ENCODE measurements at places on chromosomes 7 and 10. TPM values are rescaled to one million over a fixed set of nuclear protein-coding genes. Genes with fewer than 3 reads are reported as not detected.

Gene CFTR
- 0.53 TPM for total RNA-seq

Gene MUC3A
- total RNA-seq = not detected

Gene EMX2
- not detected for total RNA-seq

DNA sequence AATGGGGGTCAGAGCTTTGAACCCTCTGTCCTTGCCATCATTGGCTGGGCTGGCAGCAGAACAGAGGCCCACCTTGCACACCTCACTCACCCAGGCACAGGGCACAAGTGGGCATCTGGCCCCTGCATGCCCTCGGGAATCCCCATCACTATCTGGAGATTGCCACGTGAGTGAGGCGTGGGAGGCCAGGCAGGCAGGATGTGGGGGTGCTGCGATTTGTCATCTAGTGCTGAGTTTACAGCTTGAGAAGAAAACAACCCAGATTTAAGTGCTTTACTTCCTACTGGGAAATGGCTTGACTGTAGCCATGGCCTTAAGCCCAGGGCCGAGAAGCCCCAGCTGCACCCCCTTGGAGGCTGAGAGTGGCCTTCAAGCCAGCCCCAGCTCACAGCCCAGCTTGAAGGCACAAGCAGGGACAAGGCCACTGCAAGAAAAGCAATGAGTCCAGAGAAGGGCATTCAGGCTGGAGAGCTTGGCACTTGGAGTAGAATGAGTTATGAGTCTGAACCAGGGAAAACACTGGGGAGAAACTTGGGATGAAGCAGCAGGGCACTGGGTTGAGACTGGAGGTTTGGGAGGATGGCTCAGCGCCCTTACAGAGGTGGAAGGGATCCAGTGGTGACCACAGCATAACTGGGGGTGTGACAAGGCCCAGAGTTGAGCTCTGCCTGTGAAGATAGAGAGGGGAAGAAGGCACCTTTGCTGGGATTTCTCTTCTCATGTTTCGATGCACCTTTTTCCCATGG lies 123.0 kb downstream of the CXCL12 start:
- no peaks in the 10 kb centered on the region for H3K4me1 ChIP-seq
- no peak for DNase-seq
- H3K4me3 ChIP-seq = no peak overlapping the region
- no peak overlapping the region for H3K27ac ChIP-seq
- peaks cover 14% of the 10 kb centered on the region for H3K27me3 ChIP-seq

- H3K27me3 ChIP-seq = no peaks in the 10 kb centered on the region
- H3K27ac ChIP-seq = no peak overlapping the region
- no peak overlapping the region for H3K4me3 ChIP-seq
- H3K36me3 ChIP-seq = no peaks in the 10 kb centered on the region
- H3K4me1 ChIP-seq = no peaks in the 10 kb centered on the region
Observed at GRCh38 chr10:48192881-48193450, 81.5 kb downstream of the FRMPD2 start.

DNA sequence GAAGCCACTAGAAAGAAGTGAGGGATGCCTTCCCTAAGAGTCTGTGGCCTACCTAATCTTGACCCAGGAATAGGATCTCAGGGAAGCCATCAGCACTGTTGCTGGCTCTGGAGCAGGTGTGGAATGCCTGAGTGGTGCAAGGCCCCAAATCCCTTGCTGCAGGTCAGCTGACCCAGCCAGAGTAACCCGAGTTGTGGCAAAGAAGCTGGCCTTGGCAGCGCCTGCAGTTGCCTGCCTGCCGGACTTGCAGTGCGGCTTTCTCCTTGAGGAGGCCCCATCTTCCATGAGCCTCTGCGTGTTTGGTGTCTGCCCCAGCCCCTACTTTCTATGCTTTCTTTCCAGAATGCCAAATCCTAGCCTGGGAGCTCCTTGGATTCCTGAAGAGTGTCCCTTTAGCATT lies 5.8 kb downstream of the KIAA1217 start:
- no peak overlapping the region for H3K27ac ChIP-seq
- H3K36me3 ChIP-seq = no peaks in the 10 kb centered on the region
- no peak overlapping the region for H3K4me3 ChIP-seq
- no peak for DNase-seq

DNA sequence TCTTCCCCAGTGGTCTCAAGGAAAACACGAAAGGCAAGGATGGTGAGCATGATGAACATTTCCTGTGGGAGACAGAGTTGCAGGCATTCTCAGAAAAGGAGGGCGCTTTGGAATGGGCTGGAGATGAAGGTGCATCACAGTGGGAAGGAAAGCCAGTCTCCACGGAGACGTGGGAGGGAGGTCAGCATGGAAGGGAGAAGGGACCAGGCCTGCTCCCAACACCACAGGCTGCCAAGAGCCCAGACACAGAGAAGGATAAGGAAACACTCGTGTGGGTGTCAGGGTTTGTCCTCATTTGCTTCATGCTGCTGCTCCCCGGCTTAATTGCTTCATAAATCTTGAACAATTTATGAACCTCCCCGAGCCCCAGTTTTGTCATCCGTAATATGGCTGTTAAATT lies 231.5 kb upstream of the ZNF32 start:
- no peaks in the 10 kb centered on the region for H3K4me1 ChIP-seq
- H3K27me3 ChIP-seq = peaks cover 15% of the 10 kb centered on the region
- no peak for DNase-seq
- H3K36me3 ChIP-seq = no peaks in the 10 kb centered on the region
- H3K27ac ChIP-seq = no peak overlapping the region

DNA sequence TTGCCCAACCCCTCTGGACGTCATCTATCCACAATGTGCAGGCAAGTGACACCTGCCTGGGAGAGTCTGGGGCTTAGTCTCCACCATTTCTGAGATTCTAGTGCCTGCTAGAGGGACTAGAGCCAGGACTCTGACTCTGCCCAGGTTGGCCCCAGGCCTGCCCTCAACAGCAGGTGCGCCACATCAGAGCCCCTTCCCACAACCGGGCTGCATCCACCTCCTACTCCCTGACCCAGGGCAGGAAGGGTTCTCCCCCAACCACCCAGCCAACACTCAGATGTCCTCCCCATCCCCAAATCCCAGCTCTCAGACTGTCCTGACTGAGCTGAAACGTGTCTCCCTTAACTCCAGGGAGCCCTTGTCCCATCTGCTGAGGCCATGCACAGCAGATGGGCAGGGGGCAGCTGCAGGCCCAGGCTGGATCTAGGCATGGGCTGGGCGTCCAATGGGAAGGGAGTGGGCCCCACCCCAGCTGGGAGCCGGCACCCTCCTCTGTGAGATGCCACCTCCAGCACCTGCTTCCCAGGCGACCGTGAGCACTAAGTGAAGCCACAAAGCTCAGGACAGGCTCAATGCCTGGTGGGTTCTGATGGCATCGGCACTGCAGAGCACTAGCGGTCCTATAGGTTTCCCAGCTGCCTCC lies 49.2 kb downstream of the RASGEF1A start:
- no peak overlapping the region for H3K4me3 ChIP-seq
- H3K4me1 ChIP-seq = peaks cover 13% of the 10 kb centered on the region
- H3K27me3 ChIP-seq = peaks cover 13% of the 10 kb centered on the region

DNA sequence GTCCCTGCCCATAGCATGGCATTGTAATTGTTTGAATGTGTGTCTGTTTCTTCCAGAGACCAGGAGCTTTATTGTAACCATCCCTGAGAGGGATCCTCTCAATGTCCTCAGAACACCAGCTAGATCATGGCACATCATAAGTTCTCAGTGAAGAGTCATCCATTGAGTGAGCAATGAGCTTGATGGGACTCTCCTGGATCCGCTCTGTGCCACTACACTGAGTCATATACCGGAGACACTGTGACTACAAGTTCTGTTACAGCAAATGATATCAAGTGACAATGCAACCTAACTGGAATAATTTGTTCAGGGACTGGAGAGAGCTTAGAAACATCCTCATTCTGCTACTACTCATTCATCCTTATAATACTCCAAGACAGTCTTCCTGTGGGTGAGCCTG lies 25.1 kb downstream of the MRPS24 start:
- no peak for DNase-seq
- H3K36me3 ChIP-seq = no peaks in the 10 kb centered on the region
- no peaks in the 10 kb centered on the region for H3K27me3 ChIP-seq
- H3K4me1 ChIP-seq = no peaks in the 10 kb centered on the region
- H3K4me3 ChIP-seq = no peak overlapping the region

DNA sequence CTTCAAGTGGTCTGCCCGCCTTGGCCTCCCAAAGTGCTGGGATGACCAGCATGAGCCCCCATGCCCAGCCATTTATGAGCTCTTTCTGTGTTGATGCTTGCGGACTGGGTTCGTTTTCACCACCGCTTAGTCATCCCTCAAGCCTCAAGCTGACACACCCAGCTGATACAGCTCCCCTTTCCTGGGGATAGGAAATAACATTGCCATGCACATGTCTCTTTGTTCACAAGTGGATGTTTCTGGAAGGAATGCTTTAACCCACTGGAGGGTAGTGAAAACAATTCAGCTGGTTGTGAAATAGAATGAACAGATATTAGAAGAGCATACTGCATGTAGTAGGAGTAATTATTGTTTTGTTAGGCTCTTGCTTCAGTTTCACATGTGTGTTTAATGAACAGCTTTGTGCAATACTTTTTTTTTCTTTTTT lies 8.5 kb upstream of the METTL27 start:
- no peak overlapping the region for H3K27ac ChIP-seq
- H3K27me3 ChIP-seq = peaks cover 30% of the 10 kb centered on the region
- no peak overlapping the region for H3K4me3 ChIP-seq

- peaks cover 4% of the 10 kb centered on the region for H3K4me1 ChIP-seq
- no peaks in the 10 kb centered on the region for H3K27me3 ChIP-seq
- H3K4me3 ChIP-seq = no peak overlapping the region
- H3K36me3 ChIP-seq = no peaks in the 10 kb centered on the region
- no peak overlapping the region for H3K27ac ChIP-seq
- peak; percentile 2 for DNase-seq
Observed at GRCh38 chr7:27899601-27900000, 159.6 kb downstream of the TAX1BP1 start.

DNA sequence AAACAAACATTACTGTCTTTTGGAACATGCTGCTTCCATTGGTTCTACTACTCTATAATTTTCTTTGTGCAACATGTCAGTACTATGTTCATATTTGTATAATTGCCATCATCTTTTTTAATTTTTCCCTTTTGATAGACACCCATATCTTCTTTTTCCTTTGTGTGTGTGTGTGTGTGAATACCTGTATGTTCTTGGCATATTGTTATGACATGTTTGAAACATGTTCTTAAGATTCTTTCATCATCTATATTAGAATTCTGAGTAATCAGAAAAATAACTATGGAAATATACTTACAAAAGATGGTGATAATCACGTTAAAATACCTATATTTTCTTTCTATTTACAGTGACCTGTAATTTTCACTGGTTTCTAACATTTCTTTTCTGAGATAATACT lies 3.5 kb upstream of the CDK6 start:
- H3K36me3 ChIP-seq = no peaks in the 10 kb centered on the region
- peaks cover 11% of the 10 kb centered on the region for H3K4me1 ChIP-seq
- H3K27ac ChIP-seq = no peak overlapping the region
- no peak overlapping the region for H3K4me3 ChIP-seq
- H3K27me3 ChIP-seq = no peaks in the 10 kb centered on the region

DNA sequence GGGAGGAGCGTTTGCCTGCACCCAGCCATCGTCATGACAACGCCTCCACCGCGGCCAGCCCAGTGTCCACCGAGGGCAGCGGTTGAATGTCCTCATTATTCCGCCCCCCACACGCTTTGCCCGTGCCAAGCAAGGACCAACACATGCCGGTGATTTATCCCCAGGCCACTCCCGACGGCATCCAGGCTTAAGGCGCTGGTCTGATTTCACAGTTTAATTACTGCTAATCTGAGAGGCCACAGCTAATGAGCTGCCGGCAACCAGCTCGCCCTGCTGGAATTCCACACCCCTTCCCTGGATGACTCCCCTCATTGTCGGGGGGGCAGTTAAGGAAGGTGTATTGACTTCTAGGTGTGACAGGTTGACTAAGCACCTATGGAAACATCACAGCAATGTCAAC lies 432.3 kb downstream of the DNAJB6 start:
- peaks cover 36% of the 10 kb centered on the region for H3K27me3 ChIP-seq
- no peak overlapping the region for H3K4me3 ChIP-seq
- DNase-seq = no peak
- H3K4me1 ChIP-seq = no peaks in the 10 kb centered on the region
- H3K27ac ChIP-seq = no peak overlapping the region
